Common myeloid progenitor, CD34-positive (primary cell): ENCODE measurements at places on chromosomes 2 and 18.

- no peak for DNase-seq
Observed at GRCh38 chr18:58024139-58024538, 19.9 kb upstream of the NEDD4L start.

GRCh38 chr2:167181134-167181533 lies 292.9 kb downstream of the XIRP2 start:
- no peak for DNase-seq

GRCh38 chr2:85999061-85999831 lies 106.4 kb downstream of the POLR1A start:
- DNase-seq, result peak; percentile 75

GRCh38 chr2:138621139-138621538 lies 119.6 kb downstream of the SPOPL start:
- DNase-seq, result no peak

DNA sequence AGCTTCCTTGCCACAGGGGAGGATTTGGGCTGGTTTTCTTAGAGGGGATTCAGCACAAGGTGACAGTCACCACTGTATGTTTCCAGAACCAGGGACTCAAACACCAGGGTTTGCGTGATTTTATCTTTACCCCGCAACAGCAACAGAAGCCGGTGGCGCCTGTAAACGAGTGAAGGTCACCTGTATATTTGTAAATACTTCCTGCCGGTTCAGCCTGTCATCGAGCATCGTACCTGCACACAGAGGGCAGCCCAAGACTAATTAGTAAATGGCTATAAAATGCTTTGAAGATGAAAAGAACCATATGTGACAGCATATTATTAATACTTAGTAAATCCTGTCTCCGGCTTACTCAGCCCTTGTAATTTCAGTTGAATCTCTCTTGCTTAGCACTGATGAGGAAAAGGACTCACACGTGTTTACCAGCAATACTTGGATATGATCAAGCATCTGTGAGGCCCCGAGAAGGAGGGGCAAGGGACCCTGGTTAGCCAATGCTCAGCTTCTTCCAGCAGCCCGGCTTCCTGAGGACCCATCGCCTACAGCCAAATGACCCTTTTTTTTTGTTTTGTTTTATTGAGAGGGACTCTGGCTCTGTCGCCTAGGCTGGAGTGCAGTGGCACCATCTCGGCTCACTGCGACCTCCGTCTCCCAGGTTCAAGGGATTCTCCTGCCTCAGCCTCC lies 51.3 kb upstream of the FOSL2 start:
- DNase-seq, result no peak
